T-cell (primary cell): ENCODE measurements at places on chromosomes 12 and 14. TPM values are rescaled to one million over a fixed set of nuclear protein-coding genes. Genes with fewer than 3 reads are reported as not detected.

DNA sequence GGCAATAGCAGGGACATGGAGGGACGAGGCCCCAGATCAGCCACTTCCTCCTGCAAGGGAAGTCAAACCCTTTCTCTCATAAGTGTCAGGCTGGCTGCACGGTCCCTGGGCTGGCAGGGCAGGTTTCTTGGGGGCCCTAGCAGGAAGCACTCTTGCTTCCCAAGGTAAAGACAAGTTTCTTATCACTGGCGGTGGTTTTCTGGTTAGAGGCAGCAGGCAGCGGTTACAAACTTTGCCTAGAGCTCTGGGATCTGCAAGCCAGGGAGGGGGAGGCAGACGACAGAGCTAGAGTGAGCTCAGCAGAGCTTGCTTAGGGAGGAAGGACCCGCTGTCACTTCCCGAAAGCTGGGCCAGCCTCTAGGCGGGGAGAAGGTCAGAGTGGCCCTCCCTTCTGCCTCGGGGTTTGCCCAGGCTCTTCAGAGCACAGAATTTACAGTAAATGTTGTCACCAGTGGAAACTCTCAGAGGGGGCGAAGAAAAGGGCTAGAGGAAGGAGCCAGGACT is 20.4 kb downstream of the BATF start:
- DNase-seq = peak; percentile 77

DNA sequence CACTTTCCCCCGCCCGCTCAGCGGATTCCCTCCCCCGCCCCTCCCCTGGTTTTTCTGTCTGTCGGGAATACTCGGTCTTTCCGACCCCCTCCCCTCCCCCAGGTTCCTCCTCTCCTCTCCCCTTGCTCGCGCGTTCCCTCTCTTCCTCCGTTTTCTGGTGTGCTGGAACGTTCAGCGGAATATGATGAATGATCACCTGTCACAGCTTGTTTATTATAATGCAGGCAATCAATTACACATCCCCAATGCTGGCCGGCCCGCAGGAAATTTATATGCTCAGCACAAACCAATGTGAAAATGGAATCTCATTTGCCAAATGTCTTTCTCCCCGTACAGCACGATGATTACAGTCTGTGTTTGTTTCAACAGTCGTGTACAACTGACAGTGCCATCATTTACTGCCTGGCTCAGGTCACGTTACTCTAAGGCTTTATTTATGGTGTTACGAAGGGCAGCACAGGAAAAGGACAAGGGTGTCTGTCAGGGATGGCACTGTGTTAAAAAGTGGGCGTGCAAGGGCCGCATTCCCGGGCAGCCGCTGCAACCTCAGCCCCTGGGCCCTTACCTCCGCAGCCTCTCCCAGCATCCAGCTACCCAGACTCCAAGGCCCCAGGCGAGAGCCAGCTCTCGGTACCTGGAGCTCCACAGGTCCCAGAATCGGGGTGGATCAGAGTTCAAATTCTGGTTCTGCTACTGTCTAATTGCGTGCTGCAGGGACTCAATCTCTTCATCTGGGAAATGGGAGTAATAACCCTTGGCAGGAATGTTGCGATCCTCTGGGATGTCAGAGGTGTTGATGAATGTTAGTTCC is 24.7 kb upstream of the MAP1LC3B2 start:
- DNase-seq = no peak

- no peak for DNase-seq
Measured at GRCh38 chr12:55642669-55643068, 6.0 kb downstream of the OR10P1 start.

Gene CABP1
- not detected for total RNA-seq

DNA sequence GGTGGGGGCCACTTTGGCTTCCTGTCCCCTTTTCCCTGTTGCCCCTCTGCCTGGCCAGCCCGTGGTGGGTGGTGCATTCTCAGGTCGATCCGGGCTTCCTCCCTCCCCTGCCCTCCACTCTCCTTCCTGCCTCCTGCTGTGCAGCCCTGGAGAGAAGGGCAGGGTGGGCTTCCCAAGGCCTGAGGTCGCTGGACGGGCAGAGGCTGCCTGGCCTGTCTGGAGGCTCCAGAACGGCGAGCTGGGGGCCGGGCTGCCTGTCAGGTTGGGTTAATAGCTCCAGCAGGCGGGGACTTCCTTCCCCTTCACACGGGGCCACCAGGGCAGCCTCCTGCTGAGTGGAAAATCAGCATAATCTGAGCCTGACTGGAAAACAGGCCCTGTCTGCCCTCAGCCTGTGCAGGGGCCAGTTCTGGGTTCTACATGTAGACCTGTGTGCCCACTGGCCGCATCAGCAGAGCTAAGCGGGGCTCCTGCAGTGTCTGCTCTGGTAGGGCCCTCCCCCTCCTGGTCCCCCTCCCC is 11.3 kb downstream of the KIF26A start:
- DNase-seq = no peak

DNA sequence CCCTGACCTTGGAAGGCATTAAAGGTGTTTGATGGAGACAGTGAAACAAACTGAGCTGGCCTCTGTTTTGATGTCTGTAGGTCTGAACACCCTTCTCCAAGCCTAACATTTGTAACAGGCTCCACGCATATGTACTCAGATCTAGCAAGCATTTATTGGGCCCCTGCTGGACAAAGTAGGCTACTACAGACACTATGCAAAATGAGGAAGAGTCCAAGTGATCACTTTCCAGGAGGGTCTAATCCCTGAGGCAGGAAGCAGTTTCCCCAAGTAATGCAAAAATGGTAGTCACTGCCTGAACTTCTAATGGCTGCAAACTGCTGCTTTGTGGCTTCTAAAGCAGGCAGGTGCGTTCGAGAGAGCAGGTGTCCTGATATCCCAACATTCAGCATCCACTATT is 405.8 kb downstream of the MED13L start:
- DNase-seq = no peak

DNA sequence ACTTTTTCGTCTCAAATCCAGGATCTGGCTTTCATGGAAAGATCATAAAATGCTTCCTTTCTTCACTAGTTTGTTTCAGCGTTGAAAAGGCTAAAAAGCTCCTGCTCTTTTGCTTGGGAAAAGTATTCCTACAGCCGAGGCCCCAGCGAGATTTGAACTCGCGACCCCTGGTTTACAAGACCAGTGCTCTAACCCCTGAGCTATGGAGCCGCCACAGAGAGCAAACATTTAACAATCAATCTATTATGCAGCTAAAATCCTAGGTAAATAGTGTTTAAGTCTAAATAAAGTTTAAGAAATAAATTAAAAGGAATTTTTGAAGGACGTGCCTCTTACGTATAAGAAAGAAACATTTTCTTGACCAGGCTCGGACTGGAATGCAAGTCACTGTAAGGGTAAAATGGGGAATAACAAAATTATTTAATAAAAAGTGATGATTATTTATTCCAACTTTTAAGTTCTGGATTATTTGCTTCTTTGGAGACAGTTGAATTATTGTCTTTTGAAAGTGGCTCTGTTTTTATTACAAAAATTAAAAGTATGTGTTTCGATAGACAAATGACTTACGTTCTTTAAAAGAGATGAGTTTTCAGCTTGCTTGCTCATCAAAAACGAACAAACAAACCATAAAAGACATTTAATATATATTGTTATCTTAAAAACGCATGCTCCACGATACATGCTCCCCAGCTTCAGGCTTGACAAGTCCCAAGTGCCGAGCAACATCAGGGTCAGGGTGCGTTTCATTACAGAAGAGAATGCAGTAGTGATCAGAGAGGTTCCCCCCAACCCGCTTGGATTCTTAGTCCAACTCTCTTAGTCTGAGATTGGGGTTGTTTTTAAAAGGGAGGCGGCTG is 10.2 kb downstream of the OR6S1 start:
- peak; percentile 40 for DNase-seq

- no peak for DNase-seq
Measured at GRCh38 chr12:5780536-5780935, 164.5 kb downstream of the ANO2 start.

DNA sequence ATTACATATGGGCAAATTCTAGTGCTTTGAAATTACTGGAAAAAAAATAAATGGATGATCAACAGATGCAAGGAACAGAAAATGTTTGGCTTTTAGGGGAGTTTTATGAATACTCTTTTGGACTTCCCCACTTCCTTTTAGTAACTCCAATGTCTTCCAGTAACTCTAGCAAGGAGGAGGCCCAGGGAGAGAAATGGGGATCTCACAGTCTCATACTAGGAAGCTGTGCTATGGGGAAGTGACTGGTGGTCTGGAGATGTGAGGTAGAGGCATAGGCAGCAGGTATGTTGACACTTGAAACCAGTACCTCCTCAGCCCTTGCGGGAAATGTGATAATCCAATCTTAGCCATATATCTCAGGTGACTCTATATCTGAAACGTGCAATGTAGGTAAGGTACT is 68.1 kb downstream of the CRADD start:
- no peak for DNase-seq

DNA sequence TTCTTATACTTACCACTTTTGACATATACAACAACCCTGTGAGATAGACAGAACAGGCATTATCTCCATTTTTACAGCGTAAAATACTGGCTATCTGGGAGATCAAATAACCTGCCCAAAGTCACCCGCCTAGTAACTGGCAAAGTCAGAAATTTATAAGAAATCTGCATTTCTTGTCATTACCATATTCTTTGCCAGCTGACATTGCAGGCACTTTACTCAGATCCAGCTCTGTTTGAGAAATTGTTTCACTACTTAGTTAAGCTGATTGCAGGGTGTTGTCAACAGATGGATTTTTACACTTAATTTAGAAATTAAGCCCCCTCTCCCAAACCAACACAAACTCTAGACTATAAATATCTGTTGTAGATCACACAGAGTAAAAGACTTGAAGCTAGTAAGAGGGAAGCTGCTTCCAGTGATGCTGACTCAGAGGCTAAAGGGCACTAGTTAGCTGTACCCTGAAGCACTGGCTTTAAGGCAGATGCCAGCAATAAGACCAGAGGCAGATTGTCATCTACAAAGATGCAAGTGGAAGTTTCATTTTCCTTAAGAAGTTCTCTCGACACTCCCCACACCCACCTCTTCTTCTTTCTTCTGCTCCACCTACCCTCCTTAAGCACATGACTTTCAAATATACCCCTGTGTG is 153.1 kb downstream of the ANO6 start:
- DNase-seq = no peak

GRCh38 chr14:74980398-74980730 is 22.4 kb upstream of the EIF2B2 start:
- no peak for DNase-seq

- no peak for DNase-seq
Measured at GRCh38 chr14:100075681-100076080, 10.5 kb downstream of the EVL start.

Gene RERG
- total RNA-seq = 0.60 TPM

DNA sequence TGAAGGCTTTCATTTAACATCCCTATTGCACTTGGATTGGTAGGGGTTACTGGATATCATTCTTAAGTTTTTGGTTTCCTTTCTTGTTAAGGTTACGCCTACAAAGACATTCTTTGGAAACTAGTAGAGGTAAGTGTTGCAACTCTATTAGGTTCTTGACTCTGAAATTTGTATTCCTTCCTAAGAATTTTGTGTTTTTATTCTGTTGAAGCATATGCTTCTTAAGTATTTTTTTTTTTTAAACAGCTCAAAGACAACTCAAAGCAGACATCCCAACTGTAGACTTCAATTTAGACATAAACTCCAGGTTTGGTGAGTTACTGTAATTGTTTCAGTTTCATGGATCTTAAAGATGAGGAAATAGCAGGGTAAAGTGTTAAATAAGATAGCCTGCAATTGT is 1.1 kb upstream of the RBMS2 start:
- DNase-seq = no peak

Gene RPS6KA5
- total RNA-seq = 28.8 TPM

DNA sequence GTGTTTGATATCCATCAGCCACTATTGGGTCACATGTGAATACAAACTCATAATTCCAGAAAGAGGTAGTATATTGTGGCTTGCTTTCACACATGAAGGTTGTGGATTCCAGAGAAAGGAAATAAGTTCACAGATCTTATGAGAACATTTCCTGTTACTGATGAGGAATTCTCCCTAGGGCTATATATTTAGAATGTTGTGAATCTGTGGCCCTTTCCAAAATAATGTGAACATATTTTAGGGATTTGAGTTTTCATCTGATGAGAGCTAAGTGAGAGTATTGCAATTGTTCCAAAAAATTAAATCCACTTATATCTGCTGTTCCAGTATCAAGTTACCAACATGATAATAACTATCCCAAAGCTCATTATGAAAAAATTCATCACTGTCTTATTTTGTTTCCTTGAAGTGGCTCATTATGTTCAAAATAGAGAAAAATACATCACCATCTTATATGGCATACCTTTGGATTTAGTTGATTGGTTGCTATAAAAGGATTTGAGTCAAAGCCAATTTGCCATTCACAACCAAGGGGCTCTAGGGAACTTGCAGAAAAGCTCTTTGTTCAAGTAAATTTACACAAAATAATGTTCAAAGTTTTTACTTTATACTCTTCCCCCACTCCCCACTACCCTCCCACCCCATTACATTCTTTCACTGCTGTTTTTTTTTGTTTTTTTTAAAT is 76.3 kb downstream of the MYRFL start:
- DNase-seq = no peak

Gene LYZ
- 3.4 TPM for total RNA-seq

GRCh38 chr14:69572030-69572840 is 2.4 kb downstream of the CCDC177 start:
- DNase-seq = peak; percentile 22

DNA sequence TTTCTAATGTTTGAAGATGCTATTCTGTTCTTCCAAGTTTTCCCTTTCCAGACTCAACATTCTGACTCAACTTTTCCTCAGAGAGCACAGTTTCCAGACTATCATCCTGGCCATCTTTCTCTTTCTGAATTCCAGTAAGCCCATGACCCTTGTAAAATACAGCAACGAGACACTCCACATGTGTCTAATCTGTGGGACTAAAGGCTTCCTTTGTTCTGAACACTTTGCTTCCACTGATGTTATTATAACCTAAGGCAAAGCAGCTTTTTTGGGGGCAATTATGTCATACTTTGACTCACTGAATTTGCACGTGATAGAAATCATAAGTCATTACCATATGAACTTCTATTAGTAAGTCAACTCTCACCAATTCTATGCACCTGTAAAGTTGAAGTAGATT is 6.3 kb upstream of the ART4 start:
- no peak for DNase-seq

DNA sequence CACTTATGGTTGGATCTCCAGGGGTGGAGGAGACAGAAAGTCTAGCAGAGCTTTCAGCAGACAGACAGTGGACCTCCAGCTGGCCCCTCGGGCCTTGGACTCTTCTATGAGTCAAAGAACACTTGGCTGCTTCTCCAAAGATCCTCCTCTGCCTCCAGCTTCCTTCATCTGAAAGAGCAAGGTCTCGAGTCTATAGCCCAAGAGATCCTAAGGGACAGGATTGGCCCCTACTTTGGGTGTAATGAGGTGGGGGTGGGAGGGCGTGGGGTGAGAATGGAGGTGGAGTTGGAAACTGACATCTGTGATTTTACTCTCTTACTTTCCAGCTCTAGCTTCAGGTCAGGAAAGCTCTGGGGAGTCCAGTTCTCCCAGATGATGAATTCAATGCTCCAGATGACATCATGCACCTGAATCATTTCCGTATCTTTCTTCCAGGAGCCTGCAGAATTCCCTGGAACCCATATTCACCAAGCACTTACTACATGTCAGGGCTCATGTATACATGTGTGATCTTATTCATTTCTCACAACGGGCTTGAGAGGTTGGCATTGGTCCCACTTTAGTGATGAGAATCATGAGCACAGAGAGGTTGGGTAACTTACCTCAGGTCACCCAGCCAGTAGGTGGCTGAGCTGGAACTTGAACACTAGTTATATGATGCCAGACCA is 10.2 kb upstream of the PGF start:
- DNase-seq = no peak

Gene CTSG
- total RNA-seq = not detected

Gene TAS2R9
- total RNA-seq = not detected
